ENCODE measurements at places on chromosomes 11 and 22.

GRCh38 chr11:18527512-18527911, 770 bp upstream of the TSG101 start:
- no peak for DNase-seq

DNA sequence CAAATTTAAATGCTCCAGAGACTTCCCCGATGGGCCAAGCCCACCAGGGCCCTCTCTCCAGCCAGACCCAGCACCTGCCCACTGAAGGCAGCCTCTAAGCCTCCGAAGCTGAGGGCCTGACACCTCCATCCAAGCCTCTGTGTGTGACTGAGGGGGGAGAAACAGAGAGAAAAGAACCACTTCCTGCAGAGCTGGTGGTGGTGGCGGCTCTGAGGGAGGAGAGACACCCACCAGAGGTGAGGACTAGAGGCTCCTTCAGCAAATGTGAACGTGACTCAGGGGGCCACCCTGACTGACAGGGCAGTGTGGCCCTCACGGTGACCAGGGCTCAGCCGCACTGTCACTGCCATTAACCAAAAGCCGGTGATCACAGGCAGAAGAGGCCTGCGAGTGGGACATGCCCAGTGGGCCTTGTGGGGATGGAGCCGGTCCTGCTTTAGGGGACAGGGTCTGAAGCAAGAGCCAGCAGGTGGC, 31.0 kb upstream of the CD5 start:
- DNase-seq = peak; percentile 79

GRCh38 chr22:48951836-48952235, 875.8 kb downstream of the BRD1 start:
- DNase-seq = no peak

GRCh38 chr11:123033895-123034294, 28.0 kb downstream of the HSPA8 start:
- DNase-seq = peak; percentile 16

- DNase-seq = no peak
Observed at GRCh38 chr22:35917651-35918050, 111.0 kb downstream of the RBFOX2 start.

DNA sequence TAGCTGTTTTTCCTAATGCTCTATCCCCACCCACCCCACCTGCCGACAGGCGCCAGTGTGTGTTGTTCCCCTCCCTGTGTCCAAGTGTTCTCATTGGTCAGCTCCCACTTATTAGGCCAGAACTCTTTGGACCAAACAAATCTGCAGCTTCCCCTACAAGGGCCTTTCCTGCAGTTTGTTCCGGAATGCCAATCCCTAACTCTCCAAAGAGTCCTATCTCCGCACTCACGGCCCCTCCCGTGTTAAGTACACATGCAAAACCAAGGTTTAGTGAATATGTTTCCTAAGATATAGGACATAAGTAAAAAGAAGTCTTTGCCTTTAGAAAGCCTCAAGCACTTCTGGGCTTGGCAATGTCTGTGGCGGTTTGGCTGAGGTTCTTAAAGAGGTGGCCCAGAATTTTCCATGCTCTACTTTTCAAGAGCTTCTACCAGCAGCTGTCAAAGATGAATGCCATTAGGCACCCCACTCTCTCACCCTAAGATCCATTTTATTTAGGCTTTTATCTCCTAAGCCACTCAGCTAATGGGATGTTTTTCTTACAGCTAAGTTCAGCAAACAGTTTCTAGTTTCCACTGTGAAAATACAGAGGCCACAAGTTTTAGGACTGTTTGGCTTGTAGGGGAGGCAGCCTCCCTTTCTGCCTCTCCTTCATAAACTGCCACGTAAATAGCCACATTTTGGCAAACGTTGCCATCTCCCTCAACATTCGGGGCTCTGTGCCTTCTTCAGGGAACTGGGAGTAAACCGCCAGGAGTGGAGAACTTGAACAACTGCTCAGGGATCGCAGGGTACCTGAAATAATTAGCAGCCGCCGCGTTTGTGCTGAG, 1.6 kb downstream of the CD59 start:
- no peak for DNase-seq

GRCh38 chr11:111206472-111206871, 39.1 kb upstream of the POU2AF2 start:
- DNase-seq = no peak

- no peak for DNase-seq
Observed at GRCh38 chr11:11313426-11313825, 39.6 kb downstream of the CSNK2A3 start.

DNA sequence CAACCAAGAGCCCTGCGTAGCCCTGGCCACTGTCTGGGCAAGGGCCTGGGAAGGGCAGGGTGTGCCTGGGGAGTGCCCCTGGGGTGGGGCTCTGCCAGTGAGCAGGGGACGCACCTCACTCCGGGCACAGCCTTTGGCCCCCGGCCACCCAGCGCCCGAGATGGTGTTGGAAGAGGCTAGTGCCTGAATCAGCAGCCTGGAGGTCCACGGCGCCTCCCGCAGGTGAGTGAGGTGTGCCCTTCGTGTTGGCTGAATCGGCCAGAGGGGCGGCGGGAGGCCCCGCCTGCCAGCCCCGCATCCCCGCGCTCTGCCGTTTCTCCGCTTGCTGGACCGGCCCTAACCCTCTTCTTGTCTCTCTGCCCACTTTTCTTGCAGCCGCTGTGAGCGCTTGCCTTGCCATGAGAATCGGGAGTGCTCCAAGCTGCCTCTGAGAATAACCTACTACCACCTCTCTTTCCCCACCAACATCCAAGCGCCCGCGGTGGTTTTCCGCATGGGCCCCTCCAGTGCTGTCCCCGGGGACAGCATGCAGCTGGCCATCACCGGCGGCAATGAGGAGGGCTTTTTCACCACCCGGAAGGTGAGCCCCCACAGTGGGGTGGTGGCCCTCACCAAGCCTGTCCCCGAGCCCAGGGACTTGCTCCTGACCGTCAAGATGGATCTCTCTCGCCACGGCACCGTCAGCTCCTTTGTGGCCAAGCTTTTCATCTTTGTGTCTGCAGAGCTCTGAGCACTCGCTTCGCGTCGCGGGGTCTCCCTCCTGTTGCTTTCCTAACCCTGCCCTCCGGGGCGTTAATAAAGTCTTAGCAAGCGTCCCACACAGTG, 60.1 kb downstream of the FBLN1 start:
- no peak for DNase-seq

DNA sequence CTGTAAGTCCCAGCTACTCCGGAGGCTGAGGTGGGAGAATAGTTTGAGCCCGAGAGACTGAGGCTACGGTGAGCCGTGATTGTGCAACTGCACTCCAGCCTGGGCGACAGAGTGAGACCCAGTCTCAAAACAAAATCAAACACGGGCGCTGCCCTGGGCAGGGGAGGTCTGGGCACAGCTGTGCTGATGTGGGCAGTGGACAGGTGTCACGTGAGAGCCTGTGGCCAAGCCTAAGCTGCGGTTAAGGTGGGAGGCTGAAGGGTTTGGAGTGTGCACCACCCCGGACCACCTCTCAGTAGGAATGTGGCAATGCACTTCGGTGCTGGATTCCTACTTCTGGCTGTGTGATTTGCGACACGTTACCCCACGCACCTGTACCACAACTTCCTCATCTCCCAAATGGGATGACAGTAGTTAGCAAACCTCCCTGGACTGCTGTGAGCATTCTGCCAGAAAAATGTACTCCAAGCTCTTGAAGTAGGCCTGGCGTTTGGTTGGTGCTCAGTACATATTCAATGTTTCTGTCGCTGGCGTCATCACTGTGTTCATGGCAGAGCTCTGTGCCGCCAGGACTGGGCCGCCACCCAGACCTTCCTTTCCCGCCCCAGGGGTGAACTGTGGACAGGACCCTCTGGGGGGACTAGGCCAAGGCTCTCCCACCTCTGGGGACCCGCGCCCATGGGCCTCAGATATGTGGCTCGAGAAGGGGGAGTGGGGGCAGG, 807 bp upstream of the ZNF74 start:
- DNase-seq = peak; percentile 2

- DNase-seq = no peak
Observed at GRCh38 chr22:31288496-31289240, 3.6 kb downstream of the PIK3IP1 start.

DNA sequence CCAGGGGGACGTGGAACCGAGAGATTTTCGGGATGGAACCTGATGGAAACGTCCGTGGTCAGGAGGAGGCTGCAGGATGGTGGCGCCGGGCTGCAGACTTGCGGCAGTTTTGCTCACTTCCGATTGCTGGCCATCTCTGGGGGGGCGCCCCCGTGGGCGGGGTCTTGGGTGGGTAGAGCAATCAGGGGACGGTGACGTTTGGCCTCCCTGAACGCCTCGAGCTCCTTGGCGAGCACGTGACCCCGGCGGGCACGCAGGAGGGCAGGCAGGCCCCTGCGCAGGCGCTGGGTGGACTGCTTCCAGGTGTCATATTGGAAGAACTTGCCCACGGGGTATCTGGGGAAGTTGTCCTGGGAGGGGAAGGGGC, 6.3 kb downstream of the IGF2 start:
- DNase-seq = no peak

- no peak for DNase-seq
Observed at GRCh38 chr11:74465291-74465708, 2.0 kb downstream of the KCNE3 start.

- DNase-seq = peak; percentile 41
Observed at GRCh38 chr11:126061707-126062678, 673 bp downstream of the CDON start.

DNA sequence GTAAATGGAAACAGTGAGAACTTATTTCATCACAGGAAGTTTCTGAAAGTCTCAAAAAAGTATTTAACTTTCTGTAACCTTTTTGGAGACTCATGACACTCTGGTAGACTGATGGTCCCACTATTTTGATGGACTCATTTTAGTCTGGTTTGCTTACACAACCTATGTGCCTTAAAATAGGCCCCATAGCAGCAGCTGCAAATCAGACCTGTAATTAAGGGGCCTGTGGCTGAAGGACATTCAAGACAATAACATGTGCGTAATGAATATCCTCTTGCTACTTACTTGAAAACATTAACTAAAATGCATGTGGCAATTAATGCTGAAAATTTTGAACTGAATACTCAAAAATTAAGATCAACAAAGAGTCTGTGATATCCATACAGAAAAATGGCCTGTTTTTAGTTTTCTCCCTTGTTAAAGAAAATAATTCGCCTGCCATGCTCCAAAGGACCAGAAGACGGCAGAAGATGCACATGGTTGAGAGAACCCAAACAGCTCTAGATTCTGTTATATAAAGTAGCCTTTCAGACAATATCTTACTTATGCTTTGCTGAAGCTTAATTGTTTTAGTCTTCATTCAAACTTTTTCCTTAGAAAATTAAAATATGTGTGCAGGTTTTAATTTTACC, 568.5 kb downstream of the KCNA4 start:
- no peak for DNase-seq

Data from CD4-positive, alpha-beta T cell treated with Interleukin-6 for 4 hours (primary cell).